Chondrocyte (in vitro differentiated cells): ENCODE measurements at places on chromosomes 11 and 22.

DNA sequence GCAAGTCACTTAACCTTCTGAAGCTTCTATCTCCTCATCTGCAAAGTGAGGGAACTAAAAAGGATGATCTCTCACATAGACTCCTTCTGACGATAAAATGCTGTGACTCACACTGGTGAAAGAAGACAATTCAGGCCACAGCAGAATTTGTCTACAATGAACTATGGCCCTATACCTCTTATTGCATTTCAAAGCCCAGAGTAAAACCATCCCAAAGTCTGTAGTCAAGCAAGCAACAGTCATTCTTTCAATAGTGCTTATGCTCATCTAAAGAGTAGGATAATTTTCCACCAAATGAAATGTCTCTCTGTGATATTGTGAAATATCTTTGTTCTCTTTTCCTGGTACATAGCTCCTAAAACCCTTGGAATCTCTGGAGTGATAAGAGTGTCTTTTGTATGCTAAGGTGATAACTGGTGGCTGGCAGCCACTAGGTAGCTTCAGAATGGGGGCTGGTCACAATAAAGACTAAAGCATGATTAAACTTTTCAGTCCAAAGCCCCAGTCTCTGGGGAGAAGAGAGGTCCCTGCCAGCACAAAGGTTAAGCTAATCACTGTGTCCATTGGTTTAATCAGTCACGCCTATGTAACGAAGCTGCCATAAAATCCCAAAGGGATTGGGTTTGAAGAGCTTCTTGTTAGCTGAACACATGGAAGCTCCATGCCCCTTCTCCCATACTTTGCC lies 30.8 kb downstream of the SYTL2 start:
- no peak for DNase-seq

DNA sequence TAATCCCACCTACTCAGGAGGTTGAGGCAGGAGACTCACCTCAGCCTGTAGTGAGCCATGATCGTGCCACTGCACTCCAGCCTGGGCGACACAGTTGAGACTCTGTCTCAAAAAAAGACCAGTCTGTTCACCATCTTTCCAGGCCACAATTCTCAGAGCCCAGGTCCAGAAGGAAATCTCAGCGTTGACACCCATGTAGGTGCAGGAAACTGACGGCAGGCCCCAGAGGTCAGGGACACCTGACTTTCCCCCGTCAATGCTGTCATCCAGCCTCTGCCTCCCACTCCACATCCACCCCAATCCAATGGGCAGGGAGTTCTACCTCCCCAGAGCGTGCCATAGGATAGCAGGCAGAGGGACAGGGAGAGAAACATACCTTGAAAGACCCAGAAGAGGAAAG lies 5.9 kb upstream of the GRK2 start:
- DNase-seq: peak; percentile 41

GRCh38 chr11:119754656-119755355 lies 25.8 kb upstream of the NECTIN1 start:
- no peak for DNase-seq

GRCh38 chr11:123438131-123438627 lies 8.1 kb downstream of the GRAMD1B start:
- no peak for DNase-seq

GRCh38 chr22:29031227-29032011 lies 30.2 kb downstream of the C22orf31 start:
- DNase-seq: no peak

- no peak for DNase-seq
These were observed 2.9 kb downstream of the IL18 start for GRCh38 chr11:112161012-112161411.

GRCh38 chr22:44707752-44708151 lies 5.7 kb downstream of the PRR5 start:
- no peak for DNase-seq

DNA sequence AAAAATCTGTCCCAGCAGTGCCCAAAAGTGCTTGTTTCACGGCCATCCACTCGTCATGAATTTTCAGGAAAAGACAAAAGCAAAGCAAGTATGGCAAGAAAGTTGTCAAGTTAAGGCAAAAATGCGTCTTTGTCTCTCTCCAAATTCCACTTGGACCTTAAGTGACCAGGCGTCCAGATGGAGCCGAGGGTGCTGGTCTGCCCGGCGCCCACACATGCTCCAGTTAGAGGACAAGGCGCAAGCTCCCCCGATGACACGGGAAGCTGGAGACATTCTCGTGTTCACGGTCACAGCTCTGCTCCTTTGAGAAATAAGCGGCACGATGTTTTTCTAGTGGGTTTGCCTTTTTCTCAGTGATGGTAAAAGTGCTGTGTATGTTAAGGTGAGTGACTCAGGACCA lies 219.0 kb downstream of the BRD1 start:
- no peak for DNase-seq

DNA sequence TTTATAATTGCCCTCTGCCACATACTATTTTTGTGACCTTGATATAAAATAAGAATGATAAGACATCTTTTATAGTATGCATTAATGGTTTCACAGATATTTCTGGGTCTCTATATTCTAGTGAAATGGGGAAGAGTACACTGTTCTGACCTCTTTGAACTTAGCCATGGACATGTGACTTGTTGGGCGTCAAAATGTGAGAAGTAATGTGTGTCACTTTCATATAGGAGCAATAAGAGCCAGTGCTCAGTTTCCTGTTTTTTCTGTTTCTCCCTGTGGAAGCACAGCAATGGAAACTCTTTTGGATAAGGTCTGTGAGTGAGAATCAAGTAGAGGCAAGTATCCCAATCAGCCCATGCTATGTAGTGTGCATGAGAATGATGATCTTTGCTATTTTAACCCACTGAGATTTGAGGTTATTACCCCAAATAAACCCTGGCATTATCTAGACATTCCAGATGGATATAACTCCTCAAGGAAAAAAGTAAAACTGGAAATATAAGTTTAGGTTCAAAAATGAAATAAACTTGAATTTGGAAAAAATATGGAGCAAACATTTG lies 60.7 kb downstream of the RAB38 start:
- DNase-seq: no peak

GRCh38 chr11:65184146-65184545 lies 2.4 kb downstream of the CAPN1 start:
- no peak for DNase-seq

- no peak for DNase-seq
These were observed 563.1 kb upstream of the LUZP2 start for GRCh38 chr11:23933721-23934120.

GRCh38 chr11:113247966-113248365 lies 66.4 kb upstream of the TTC12 start:
- no peak for DNase-seq

- no peak for DNase-seq
These were observed 40.3 kb upstream of the A4GALT start for GRCh38 chr22:42760806-42761565.

GRCh38 chr11:68371171-68372041 lies 59.0 kb downstream of the LRP5 start:
- DNase-seq: no peak

- DNase-seq: no peak
These were observed 95.7 kb downstream of the STIM1 start for GRCh38 chr11:3950996-3951660.

DNA sequence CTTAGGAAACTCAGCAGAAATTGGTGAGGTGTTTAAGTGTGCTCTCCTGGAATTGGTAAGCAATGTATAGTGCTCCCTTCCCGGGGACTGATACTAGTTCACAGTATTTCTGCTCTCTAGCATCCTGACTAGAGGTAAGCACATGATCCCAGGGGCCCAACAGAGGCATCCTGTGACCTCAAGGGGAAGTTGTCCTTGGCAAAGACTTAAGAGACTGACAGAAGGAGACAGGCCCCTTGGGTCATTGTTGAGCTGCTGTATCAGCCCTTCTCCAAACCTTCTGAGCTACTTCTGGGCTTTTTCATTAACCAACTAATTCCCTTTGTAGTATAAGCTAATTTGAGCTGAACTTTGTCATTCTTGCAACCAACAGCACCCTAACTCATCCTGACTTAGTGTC lies 4.3 kb upstream of the TBC1D22A start:
- DNase-seq: no peak

GRCh38 chr11:27718346-27718862 lies 18.1 kb upstream of the BDNF start:
- DNase-seq: no peak

DNA sequence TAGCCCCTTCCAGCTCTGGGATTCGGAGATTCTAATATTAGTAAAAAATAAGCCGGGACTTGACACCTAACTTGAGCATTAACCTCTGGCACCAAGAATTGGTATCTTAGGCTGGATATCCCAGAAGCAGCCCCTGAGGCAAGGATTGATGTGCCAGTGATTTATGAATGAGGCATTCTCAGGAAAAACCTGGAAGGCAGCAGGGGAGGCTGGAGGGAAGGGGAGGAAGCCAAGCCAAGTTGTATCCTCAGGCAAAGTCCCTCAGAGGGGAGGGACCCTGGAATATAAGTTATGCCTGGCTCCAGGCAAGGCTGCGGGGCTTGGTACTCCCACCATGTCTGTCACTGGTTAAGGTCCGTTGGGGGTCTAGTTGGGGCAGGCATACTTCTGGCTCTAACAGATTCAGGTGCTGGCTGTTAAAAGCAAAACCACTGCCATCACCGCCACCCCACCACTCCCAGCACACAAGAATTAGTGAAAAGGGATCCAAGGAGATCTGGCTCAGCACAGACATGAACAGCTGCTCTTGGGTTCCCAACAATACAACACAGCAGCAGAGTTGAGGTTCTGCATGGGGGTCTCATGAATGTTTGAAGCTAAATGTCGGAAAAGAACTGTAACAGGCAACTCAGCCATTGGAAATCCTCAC lies 29.8 kb downstream of the LMO2 start:
- DNase-seq: no peak

GRCh38 chr22:45599836-45600577 lies 71.6 kb upstream of the ATXN10 start:
- peak; percentile 57 for DNase-seq

DNA sequence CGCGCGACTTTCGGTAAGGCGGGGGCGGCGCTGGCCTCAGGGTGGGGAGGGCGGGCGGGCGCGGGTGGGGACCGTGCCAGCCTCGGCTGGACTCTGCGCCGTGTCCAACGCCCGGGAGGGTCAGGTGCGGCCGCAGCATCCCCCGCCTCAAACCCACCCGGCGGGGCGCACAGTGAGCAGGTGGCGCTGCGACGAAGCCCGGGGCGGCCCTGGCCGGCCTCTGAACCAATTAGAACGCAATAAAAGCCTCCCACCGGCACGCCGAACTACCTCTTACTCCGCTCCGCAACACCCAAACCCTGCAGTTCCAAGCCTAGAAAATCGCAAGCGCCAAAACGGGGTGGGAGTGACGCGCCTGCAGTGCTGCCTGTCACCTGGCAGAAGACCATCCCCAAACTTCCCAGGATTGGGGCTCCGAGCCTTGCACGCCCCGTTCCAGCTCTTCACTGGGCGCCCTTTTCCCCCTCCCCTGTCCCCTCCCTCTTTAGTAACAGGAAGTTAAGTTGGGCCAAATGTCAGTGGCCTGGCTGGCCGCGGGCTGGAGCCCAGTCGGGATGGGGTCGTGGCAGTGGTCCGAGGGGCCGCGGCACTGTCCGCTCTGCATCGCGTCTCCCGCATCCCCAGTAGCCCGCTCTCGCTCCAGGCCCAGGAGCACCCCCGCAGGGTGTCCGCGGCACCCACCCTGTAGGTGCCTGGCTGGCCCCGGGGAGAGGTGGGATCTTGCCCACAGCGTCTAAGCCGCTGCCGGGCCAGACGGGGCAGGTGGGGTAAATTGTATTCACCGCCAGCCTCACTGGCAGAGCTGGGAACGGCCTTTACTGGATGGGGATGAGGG lies 541 bp downstream of the MICAL2 start:
- no peak for DNase-seq

- no peak for DNase-seq
These were observed 7.1 kb downstream of the CASP12 start for GRCh38 chr11:104891135-104891534.

DNA sequence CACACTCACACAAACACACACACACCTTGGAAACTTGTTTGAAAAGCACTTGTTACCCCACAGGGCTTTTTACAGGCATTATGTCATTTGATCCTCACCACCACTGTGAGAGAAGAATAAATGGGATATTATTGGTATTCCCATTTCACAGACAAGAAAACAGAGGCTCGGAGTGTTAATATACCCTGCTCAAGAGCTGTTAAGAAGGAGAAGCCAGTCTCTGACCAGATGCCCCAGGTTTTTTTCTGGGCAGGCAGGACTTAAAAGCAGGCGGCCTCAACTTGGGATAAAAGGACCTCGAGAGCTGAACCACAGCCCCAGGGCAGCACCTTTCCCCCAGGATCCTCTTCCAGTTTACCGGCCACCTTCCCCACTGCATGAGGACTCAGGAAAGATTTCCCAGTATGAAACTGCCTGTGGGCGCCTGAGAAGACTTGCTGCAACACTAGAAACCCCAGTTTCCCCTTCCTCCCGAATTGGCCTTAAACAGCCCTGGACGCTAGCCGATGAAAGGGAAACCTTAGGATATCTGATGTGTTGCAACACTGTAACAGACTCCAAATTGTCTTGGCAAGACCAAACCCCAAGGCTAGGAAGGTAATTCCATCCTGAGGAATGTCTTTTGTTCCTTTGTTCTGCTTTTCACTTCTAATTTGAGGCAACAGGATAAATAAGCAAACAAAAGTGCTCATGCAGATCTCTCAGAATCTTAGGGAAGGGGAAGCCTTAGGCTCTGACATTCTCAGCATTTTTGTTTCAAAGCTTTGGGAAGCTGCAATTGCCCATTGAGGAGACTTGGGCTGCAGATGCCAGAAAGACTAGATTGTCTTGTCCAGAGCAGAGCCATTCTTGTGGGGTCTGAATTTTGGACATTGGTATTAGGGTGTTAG lies 173.5 kb downstream of the TRIM29 start:
- DNase-seq: no peak

DNA sequence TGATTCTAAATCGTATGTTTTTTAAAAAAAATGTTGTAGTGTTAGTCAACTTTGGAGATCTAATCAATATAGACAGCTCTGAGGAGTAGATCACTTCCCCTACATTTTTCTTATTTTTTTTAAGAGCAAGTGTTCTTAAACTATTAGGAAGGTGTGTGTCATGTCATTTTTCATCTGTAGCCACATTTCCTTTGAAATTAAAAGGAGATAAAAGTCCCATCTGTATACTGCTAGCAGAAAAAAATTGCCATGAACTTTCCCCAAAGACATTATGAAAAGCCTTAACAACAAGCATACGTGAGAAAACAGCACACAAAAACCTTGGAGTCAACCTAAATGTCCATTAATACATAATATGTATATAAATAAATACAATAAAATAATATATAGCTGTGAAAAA lies 286.6 kb downstream of the ETS1 start:
- DNase-seq: no peak

- DNase-seq: peak; percentile 47
These were observed 12.3 kb downstream of the MYO7A start for GRCh38 chr11:77140231-77140851.

DNA sequence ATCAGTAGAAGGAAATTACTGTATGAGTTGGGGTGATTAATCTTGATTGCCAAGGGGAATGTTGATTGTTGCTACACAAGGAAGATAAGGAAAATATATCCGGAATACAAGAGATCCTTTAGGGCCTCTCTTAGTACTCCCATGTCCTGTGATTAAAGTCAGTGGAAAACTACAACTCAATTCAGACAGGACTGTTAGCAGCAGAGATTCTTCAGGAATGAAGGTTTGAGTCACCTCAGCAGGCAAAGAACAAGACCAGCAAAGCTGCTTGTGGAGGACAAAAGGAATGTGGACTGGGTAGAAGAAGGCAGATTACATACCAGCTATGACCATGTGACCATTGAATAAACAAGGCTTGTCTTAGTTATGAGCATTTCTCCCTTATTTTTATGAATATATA lies 478.2 kb downstream of the BUD13 start:
- no peak for DNase-seq
